Esophagus (tissue), 2 donors: ENCODE measurements at places on chromosomes 1 and 21. TPM values are rescaled to one million over a fixed set of nuclear protein-coding genes. Genes with fewer than 3 reads are reported as not detected.

GBP5 gene
- 1.4 TPM for polyA plus RNA-seq

CCDC185 gene
- polyA plus RNA-seq, result 0.04 TPM

HYI gene
- polyA plus RNA-seq, result 27.4 TPM

ZNF648 gene
- not detected for polyA plus RNA-seq

PADI2 gene
- polyA plus RNA-seq, result 0.43 TPM

KLF17 gene
- polyA plus RNA-seq, result 0.02 TPM
